CD4-positive, alpha-beta T cell treated with Interferon gamma for 1 hour (primary cell): ENCODE measurements at places on chromosomes 5 and 9.
A peak's percentile ranks its signal among the peaks of the same experiment; 100 is the strongest.

GRCh38 chr5:25009063-25009462, 364.3 kb upstream of the CDH10 start:
- no peak for DNase-seq

- no peak for DNase-seq
Observed at GRCh38 chr5:112532654-112533360, 113.7 kb upstream of the EPB41L4A start.

- peak; percentile 23 for DNase-seq
Observed at GRCh38 chr5:141330299-141331080, at the start of gene PCDHGA1. Gene PCDHGA1 (plus strand): TSS chr5:141330514.

DNA sequence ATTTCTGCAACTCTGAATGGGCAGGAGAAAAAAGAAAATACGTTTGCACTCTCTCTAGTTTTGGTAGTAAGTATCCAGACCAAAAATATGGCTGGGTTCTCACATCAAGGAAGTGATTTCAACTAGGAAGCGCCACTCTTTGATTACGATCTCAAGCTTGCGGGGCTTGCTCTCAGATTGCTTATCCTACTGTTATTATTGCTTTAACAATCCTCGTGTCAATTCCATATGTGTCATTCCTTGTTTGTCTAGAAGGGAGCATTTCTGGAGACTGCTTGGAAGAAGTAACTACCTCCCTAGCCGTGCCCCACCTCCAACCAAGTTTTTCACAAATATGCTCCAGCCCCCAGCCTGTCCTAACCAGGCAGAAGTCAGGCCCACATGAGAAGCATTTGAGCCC, 3.5 kb downstream of the PRUNE2 start:
- no peak for DNase-seq

DNA sequence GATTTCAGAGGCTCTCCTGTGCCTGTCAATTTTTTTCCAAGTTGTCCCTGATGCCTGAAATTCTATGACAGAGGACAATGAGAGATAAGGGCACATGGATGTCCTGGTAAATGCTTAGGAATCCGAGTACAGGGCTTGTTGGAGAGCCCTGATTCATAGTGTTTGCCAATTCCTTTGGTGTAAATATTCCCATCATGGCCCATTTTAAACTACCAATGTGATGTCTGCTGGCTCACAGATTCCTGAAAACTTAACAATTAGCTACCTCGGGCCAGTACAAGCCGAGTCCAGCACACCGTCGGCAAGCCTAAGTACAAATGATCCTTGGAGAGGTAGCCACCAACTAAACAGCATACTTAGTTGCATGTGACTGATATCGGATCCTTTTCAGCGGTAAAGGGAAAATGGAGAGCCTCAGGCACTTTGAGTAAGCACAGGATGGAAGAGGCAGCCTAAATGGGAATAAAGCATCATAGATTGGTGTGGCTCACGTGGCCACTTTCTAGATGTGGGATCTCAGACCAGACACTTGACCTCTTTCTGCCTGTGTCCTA, 3.6 kb downstream of the ITK start:
- DNase-seq, result no peak

GRCh38 chr9:77648234-77649108, at the start of gene GNA14:
Gene GNA14 (minus strand): TSS chr9:77648322. CDS start chr9:77647793, 529 bp downstream.
- DNase-seq, result no peak

DNA sequence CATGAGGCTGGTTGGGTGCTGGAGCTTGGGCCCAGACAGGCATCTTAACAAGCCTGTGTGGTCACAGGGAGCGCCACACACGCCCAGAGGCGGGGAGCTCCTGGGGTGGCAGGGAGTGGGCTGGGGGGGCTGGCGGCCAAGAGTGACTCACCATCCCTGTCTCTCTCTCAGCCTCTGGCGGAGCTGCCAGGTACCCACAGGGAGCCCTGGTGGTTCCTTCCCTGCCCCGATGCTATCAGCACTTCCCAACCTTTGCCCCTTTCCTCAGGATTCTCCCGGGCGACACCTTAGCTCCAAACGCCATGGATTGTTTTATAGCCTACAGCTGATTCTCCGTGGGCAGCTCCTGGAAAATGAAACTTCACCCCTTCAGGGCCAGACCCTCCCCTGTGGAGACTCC, 5.5 kb downstream of the SLC9A3 start:
- no peak for DNase-seq

DNA sequence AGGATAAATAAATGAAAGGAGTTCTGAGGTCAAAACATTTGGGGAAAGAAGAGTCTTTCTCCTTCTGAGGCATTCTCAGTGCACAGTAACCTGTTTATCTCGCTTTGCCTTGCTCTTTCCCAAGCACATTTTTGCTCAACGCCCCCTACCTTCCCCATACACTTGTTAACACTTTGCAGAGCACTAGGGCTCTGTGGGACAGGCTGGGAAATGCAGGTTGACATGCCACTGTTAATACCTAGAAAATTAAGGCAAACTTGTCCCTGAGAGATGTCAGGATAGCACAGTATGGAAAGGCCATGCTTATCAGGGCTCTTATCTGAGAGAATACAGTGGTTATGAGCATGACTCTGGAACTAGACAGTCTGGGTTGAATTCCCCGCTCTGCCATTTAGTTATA, 152.0 kb downstream of the DOCK8 start:
- DNase-seq, result no peak

- DNase-seq, result no peak
Observed at GRCh38 chr5:1952444-1953099, 69.8 kb upstream of the IRX4 start.

DNA sequence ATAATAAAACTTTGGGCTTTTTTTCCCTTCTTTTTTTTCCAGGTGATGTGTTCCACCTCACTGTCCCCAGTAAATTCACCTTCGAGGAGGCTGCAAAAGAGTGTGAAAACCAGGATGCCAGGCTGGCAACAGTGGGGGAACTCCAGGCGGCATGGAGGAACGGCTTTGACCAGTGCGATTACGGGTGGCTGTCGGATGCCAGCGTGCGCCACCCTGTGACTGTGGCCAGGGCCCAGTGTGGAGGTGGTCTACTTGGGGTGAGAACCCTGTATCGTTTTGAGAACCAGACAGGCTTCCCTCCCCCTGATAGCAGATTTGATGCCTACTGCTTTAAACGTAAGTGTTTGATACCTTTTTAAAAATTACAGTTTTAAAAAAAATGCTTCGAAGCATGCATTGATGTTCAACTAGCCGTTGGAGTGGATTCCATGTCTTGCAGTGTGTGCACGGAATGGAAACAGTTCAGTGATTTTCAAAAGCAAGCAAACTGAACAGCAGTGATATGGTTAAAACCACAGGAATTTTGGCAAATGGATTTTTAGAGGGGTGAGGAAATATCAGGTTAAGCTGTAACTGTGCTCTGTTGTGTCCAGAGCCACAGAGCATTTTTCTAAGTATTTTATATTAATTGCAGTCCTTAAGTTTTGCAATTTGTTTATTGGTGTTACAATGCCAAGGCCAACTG, 40.7 kb downstream of the VCAN start:
- DNase-seq, result no peak

DNA sequence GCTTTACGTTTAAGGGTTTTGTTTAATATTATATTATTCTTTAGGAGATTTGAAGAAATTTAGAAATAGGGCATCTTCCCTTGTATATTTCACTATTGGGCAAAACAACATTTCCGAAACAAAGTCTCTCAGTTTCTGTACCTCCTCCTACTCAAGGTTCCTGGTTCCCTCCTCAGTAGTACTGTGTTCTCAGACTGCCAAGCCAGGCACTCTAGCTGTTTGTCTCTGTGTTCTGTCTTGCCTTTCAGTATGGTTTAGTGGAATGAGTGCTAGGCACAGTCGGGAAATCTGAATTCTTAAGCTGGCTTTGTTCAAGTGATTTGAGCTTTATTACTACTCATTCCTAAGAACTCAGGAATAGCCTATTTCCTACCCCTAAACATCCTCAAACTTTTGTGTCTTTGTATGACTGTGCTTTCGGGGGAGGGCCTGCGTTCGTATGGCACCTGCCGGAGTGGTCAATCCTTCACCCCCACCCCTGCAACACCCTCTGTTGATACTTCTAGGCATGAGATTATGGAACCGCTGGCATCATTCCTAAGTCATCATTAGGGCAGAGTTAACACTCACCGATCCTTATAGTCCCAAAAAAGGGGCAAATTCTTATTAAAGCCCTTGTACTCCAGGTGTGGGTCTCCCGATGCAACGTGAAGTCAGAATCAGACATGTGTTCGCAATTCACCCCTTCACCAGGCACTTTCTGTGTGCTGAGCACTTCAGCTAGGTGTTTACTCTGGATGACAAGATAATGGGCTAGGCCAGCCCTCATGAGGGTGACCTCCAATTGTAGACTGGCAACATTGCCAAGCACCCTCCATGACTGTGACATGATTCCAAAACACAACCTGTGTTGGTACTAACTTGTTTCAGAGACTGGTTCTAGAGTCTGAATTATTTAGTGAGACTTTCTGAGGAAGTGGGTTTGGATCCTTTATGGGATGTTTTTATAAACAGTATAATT, 24.5 kb downstream of the SNX18 start:
- DNase-seq, result no peak

DNA sequence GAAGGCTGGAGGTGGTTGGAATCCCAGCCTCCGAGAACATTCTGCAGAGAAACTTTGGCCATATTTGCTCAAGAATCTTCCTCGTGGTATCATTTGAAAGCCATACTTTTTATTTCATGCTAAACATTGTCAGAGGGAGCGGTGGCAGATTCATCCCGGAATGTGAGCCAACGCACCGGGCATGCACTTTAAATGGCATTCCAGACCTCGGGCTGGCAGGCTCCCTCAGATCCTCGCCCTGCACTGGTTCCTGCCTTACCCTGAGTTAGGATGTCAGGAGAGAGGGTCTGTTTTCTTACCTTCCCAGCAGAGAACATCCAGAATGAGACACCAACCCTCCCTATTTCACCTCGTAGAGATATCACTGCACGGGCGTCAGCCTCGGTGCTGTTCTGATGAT, 33.8 kb downstream of the GDNF start:
- no peak for DNase-seq

GRCh38 chr5:65727491-65728156, 5.6 kb downstream of the NLN start:
- DNase-seq, result no peak

GRCh38 chr5:17056141-17056631, 120.1 kb upstream of the MYO10 start:
- no peak for DNase-seq

DNA sequence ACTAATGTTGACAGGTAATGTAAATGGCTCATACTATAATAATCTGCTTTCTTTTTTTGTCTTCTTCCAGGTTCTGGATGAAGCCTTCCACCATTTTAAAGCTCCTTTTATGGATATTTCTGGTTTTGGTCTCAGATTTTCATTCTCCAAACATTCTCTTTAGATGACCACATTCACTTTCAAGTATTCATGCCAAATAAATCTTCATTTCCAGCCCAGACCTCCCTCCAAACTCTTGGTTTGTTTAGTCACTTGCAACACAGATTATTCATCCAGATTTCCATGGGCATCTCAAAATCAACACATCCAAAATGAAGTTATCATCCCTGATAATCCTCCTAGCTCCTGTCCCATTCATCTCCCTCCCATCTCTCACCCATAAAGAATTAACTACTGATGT, 40.3 kb upstream of the SVEP1 start:
- no peak for DNase-seq

- DNase-seq, result no peak
Observed at GRCh38 chr9:81465468-81466011, 223.8 kb downstream of the TLE1 start.
